Stimulated activated CD8-positive, alpha-beta memory T cell treated with anti-CD3 and anti-CD28 coated beads, Interleukin-4, amount 100 ng/mL, for 4 hours (primary cell): ENCODE measurements at places on chromosomes 6 and 20.

DNA sequence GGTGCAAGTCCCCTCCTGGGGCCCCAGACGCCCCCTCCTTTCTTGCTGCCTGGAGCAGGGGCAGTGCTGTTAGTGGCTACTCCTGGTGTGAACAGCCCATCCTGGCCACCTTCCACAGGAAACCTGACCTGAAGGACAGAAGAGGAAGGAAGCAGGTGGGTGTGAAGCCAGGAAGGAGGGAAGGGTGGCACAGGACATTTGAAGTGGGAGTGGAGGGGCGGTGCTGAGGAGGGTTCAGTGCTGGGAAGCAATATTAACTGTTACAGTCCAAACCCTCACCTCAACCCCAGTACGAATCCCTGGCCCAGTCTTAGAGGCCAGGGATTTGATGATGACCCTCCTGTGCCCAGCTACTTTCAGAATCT is 766 bp downstream of the PRICKLE4 start:
- no peak for DNase-seq

- DNase-seq: no peak
These were observed 8.6 kb upstream of the YTHDF1 start for GRCh38 chr20:63224412-63225081.

GRCh38 chr6:162119341-162119740 is 608.2 kb downstream of the PRKN start:
- DNase-seq: no peak

GRCh38 chr6:41413250-41413649 is 77.8 kb downstream of the NCR2 start:
- no peak for DNase-seq

DNA sequence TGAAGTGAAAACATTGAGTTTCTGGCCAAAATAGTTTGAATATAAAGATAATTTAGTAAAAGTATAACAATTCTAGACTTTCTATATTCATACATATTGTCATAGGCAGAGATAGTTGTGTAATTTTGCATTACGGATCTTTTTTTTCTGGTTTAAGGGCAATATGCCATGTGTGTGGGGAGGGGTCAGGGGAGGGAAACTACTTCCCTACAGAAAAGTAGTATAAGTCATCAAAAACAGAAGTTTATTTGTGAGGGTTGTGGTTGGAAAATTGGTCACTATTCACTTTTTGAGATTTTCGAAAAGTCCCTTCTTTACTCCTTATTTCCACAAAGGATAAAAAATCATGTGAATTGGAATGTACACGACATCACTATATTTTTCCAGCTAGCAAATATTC is 288.2 kb upstream of the PREP start:
- no peak for DNase-seq

GRCh38 chr6:159395609-159396008 is 226.4 kb downstream of the FNDC1 start:
- DNase-seq: no peak
